ENCODE measurements at places on chromosomes 7 and 10.
A peak's percentile ranks its signal among the peaks of the same experiment; 100 is the strongest.

DNA sequence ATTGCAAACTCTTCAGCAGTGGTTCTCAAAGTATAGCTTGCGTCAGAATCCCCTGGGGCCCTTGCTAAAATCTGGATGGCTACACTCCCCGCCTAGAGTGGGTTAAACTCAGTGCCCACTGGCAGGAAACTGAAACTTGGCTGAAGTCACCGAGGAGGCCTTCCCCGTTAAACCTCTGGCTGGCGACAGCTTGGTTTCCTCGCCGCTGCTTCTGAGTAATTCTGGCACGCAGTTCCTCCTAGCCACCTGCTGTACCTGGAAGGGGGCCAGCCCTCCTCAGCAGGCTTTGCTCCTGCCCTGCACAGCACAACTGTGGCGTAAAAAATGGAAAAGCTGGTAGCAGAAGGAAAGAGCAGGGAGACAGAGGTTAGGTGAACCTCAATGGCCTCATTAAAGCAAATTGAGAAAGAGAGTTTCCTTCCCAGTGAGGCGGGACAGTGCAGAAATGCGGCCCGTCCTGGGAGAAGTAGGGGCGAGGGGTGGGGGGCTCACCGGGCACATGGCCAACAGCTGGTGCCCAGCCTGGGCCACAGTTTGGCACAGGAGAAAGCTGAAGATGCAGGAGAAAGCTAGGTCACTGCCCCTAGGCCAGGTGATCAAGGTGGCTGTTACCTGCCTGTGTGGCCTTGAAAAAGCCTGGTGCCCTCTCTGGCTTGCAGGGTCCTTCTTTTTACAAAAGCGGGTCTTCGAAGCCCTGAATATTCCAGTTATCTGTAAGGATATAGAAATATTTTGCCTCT is 46.6 kb downstream of the ALOX5 start:
- peak; percentile 55 for DNase-seq

DNA sequence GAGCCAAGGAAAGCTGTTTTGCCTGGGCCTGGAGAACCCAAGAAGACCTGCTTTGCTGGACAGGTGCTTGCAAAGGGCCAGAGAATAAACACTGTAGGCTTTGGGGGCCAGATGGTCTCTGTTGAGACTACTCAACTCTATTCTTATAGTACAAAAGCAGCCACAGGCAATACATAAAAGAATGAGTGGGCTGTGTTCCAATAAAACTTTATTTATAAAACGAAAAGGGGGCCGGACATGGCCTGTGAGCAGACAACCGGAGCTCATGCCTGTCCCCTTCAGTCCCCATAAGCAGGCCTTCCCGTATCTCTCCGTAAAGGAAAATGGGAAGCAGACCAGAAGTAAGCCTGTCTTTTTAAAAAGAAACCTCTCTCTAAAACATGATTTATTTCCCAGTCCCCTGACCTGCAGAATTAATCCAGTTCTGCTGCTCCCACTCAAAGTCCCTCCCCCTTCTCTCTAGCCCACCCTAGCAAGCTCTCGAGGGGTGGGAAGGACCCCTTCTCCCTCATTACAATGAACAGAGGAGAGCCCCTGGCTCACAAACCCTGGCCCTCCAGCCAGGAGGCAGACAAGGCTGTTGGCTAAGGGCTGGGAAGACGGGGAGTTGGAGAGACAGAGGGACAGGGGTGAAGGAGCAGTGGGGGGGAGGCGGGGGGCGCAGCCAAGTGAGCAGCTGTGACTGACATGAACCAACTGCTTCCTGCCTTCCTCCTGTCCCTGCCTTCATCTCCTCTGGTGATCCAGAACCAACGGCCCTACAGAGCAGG is 177.8 kb downstream of the NEURL1 start:
- no peak for DNase-seq

DNA sequence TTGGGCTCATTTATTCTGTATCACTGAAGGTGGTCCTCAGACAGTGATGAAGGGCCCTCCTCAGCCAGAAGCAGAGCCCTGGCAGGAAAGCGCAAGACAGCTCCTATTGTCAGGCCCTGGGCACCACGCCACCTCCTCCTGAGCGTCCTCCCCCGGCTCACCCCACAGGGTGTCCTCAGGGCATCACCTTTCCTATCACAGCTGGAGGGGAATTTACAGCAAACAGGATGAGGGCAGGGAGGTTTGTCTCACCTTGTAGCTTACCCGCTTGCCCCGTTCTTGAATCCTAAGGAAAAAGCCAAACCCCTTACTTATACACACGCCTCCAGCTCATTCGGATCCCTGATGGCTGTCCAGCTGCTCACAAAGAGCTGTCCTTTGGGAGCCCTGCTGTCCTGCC is 50.2 kb upstream of the LANCL2 start:
- DNase-seq = no peak

DNA sequence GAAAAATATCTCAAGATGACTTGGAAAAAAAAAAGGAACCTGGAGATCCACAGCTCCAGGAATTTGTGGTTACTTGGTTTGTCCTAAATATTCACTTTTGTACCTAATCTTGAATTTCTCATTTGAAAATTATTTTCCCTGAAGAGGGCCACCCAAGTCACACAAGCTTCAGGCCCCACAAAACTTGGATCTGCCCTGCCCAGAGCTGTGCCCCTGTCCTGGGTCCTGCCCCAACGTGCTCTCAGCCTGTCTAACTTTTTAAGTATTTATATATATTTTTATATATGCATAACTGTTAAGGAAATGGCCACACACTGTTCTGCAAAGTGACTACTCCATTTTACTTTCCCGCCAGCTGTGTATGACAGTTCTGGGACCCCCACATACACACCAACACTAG is 123.5 kb downstream of the ARHGAP22 start:
- no peak for DNase-seq

GRCh38 chr10:129161150-129161549 is 305.9 kb upstream of the MGMT start:
- DNase-seq = no peak

DNA sequence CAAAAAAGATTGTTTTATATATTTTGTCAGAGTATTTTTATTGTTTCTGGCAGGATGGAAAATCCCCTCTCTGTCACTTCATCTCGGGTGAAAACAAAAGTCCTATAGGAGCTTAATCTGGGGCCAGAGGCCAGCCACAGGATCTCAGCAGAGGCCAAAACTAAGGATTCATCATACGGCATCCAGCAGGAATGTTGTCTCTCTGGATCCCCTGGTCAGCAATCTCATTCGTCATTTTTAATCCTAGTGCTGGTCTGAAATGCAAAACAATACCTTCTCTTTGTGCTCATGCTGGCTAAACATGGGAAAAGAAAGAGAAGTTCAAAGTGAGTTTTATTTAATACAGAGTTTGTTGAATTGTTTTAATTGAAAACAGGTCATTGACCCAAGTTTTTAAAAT is 482.5 kb upstream of the AUTS2 start:
- no peak for DNase-seq

- no peak for DNase-seq
These were observed 13.3 kb downstream of the IFIT5 start for GRCh38 chr10:89427629-89428028.

- no peak for DNase-seq
These were observed 9.3 kb downstream of the SHTN1 start for GRCh38 chr10:116995648-116996047.

DNA sequence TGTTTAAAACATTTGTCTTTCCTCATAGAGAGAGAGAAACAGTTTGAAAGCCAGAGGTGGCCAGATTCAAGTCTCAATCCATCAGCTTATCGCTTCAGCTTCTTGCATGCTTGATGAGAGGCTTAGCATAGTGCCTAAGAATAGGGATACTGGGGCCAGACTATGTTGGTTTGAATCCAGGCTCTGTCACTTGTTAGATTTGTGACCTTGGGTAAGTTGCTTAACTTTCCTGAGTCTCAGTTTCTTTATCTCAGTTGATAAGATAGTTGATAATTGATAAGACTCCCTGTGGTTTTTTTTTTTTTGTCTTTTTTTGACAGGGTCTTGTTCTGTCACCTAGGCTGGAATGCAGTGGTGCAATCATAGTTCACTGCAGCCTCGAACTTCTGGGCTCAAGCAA is 12.1 kb upstream of the CDK6 start:
- DNase-seq = no peak

DNA sequence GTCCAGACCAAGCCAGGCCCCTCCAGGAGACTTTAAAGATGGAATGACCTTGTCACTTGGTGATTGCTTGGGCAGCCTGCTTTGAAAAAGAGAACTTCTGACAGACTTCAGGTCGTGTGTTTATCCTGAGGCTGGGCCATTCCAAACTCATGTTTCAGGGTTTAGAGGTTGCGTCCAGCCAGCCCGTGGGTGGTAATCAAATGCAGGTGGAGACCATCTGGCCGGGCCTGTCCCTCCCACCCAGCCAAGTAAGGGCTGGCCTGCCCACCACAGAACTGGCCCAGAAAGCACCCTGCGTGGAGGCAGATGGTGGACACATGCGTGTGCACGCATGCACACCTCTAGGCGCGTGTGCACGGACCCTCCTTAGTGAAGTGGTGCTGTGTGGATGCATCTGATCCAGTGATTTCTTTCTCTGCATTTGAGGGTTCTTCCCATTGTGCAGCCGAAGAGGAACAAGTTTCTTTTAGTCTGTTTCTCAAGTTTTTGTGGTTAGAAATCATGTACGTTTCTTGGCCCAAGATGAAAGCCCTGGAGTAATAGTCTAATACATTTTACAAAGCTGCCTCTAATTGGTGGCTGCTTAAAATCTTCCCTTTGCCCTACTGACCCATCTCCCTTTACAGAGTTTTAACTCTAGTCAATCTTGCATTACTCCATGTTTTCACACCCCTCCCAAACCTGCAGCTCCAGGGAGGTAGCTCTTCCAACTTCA is 43.0 kb downstream of the SUFU start:
- DNase-seq = no peak

DNA sequence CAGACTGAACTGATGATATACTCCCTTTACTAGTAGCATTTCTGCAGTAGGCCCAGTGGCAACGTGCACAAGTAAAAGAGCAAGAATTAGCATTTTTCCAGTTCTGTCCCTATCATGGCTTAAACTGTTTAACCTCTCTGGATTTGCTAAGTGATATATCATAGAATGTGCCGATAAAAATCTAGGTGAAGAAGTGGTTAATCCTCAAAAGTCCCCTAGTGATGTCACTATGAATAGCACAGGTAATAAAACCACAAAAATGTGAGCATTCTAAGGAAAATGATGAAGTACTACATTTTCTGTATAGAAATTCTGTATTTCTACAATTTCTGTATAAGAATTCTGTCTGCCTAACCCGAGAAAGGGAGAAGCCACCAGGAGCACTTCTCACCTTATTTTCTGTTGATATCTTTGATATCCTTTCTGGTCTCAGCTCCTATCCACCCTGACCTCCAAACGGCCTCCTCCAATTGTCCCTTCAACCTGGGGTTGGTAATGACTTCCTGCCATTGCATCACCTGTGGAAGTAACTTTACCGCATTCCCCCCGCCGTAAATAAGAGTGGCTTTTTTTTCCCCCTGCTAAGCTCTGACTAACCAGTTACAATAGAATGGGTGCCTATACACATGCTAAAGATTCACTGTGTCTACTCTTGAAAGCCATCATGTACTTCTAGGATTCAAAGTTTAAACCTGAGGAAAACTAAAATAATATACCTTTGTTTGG is 155.9 kb upstream of the ASAH2 start:
- no peak for DNase-seq

DNA sequence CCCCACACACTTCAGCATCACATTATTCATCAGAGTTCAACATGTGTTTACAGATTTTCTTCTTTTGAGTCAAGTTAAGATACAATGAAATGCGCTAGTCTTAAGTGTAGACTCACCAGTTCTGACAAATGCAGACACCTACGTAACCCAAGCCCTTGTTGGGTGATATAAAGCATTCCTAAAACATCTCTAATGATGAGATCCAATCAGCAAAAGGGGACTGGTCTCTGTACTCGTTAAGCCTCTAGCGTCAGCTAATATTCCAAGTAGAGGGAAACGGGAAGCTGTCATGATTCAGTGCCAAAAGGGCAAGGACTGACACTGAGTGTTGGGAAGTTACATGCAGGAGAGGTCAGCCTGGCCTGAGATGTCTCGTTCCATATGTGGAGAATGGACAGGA is 38.7 kb upstream of the TRIL start:
- no peak for DNase-seq

DNA sequence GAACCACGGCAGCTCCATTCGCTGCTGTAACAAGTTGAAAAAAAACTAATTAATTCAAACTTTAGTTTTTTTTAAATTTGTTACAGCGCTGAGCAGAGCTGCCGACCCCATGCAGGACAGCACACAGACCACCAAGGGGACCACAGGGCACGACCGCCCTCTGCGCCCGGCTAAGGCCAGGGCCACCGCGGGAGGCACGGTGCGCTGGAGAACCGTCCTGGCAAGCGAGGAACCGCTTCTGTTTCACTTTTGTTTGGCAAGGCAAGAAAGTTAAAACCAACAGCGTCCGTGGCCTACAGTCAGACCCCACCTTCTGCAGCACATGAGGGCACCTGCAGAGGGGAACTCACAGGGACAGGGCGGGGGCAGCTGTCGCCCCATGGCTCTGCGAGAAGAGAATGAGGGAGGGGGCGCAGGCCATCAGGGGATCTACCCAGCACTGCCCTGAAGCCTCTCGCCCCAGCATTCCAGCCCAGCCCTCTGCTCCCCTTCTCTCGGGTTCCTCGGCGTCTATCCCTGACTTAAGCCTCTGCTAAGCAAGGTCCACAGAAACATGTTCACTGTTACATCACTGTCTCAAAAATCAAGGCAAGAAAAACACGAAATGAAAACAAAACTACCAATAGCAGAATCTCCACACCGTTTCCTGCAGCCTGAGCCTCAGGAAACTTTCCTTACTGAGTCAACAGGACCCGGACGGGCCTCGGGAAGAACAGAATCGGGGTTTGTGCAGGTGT is 204.4 kb downstream of the DIP2C start:
- DNase-seq = no peak

GRCh38 chr10:70106958-70107791 is 25.4 kb downstream of the AIFM2 start:
- DNase-seq = no peak

DNA sequence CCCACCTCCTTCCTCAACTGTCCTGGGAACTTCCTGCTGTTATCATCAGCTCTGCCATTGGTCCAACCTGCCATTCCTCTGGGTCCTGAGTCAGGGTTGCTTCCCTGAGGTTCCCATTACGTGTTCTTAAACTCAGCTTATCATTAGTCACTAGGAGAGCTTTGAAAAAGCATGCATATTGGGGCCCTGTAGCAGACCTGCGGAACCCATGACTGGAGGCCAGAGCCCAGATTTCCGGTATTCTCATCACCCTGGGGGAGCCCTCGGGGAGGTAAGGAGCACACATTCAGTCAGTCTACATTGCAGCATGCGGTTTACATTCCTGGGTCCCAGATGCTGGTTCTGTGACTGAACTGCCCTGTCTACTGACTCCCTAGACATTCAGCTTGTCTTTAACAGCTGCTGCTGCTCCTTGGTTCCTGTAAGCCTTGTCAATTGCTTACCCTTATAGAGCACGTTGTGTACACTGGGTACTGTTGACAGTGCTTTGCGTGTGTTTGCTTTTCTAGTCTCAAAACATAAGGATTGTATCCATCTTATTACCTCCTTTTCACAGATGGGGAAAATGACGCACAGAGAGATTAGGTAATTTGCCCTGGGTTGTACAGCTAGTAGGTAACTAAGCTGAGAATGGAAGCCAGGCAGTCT is 12.8 kb downstream of the CDHR3 start:
- DNase-seq = no peak

DNA sequence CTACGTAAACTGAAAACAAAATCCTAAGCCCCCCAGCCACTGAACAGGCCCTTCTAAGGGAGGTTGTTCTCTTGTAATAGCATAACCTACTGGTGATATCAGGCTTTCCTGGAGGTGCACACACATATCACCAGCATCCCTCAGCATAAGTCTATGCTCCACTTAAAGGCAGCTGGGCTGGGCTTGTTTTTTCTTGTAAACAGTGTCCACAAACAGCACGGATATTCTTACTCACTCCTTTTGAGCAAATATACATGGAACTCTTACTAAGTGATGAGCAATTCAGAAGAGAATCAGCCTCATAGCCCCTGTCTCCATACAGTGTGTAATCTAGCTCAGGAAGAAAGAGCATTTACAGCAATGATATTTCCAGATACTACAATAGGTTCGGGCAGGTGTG is 2.4 kb downstream of the LRIT1 start:
- no peak for DNase-seq

Data from activated CD4-positive, alpha-beta T cell treated with anti-CD3 and anti-CD28 coated beads, Interleukin-2, amount 50 U/mL, for 4 hours (primary cell).